ENCODE measurements at places on chromosomes 6 and 20.

- no peak for DNase-seq
Measured at GRCh38 chr6:35468980-35469750, 964 bp downstream of the RPL10A start.

GRCh38 chr20:42649748-42650147, 540.0 kb downstream of the PTPRT start:
- DNase-seq, result no peak

- no peak for DNase-seq
Measured at GRCh38 chr20:22686097-22686496, 101.7 kb upstream of the FOXA2 start.

DNA sequence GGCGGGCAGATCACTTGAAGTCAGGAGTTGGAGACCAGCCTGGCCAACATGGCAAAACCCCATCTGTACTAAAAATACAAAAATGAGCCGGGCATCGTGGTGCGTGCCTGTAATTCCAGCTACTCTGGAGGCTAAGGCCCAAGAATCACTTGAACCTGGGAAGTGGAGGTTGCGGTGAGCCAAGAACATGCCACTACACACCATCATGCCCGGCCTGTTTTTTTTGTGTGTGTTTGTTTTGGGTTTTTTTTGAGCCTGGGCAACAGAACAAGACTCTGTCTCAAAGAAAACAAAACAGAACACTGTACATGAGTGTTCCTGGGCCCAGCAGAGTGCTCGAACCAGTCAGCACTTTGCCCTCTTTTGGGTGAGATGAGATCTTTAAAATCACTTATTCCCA, 159.1 kb downstream of the MTHFD1L start:
- no peak for DNase-seq

DNA sequence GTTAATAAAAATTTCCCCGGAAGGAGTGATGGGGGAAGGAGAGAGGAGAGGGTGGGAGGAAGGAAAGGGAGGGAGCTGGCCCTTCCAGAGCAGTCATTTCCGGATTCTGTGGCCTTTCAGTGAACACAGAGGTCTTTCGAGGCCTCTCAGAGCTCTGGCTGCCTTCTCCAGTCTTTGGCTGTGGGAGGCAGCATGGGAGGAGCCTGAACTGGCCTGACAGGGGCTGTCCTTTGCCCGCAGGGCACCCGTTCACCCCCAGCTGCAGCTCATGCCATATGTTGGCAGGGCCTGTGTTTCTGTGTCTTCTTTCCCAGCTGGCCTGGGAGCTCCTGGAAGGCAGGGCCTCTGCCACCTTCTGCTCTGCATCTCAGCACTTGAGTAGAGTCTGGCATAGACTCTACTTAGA, 95.5 kb downstream of the PPP1R14C start:
- DNase-seq, result no peak

GRCh38 chr6:41638935-41639808, 904 bp downstream of the MDFI start:
- DNase-seq, result no peak

DNA sequence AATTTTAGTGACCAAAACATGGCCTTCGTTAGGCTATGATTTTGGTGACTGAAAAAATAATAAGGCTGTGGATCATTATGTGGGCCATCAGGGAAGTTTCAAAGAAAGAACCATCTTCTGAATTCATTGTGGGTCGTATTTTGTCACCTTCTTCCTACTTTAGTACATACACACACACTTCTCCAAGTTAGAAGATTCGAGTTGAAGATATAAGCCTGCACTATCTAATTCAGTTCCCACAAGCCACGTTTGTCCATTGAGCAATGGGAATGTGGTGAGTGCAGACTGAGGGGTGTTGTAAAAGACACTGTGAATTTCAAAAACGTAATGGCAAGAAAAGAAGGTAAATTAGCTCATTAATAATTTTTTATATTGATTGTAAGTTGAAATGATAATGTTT, 766.0 kb downstream of the KIF16B start:
- no peak for DNase-seq

GRCh38 chr6:41663568-41663967, 25.3 kb downstream of the MDFI start:
- no peak for DNase-seq

- peak; percentile 95 for DNase-seq
Measured at GRCh38 chr6:30744054-30744805, at the start of gene IER3. Gene IER3, minus strand, starts transcription at chr6:30744547. Its CDS starts 29 bp downstream, at chr6:30744518.

GRCh38 chr20:50481741-50482140, 28.4 kb upstream of the PTPN1 start:
- no peak for DNase-seq

GRCh38 chr6:52209770-52210169, 23.6 kb downstream of the IL17A start:
- no peak for DNase-seq

DNA sequence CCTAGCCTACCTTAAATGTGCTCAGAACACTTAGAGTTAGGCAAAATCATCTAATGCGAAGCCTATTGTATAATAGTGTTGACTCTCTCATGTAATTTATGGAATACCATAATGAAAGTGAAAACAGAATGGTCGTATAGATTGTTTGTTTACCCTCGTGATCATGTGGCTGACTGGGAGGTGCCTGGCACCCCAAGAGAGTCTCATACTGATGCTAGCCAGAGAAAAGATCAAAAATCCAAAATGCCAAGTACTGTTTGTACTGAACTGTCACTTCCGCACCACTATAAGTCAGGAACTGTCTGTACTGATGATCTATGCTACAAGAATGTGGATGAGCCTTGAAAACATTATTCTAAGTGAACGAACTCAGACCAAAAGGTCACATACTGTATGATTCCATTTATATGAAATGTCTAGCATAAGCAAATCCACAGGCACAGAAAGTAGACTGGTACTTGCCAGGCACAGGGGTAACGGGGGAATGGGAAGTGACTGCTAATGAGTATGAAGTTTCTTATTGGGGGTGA, 22.4 kb downstream of the ZMYND8 start:
- peak; percentile 99 for DNase-seq

DNA sequence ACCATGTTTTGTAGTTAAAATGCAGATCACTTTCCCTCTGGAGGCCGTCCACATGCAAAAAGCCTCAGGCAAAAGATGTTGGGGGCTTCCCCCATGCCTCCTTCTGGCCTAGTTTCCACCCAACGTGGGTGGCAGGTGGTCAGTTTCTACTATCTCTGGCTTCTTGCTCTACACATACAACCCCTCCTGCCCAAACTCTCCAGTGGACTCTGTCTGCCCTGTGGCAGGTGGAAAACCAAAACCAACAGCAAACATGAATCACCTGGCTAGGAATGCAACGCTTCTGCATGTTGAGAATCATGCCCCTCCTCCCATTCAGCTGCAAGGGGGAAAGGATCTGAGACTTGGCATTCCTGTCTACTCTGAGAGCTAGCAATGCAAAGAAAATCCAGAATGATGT, 94.8 kb downstream of the MBOAT1 start:
- DNase-seq, result no peak

GRCh38 chr6:47321577-47321976, 11.9 kb upstream of the TNFRSF21 start:
- no peak for DNase-seq

DNA sequence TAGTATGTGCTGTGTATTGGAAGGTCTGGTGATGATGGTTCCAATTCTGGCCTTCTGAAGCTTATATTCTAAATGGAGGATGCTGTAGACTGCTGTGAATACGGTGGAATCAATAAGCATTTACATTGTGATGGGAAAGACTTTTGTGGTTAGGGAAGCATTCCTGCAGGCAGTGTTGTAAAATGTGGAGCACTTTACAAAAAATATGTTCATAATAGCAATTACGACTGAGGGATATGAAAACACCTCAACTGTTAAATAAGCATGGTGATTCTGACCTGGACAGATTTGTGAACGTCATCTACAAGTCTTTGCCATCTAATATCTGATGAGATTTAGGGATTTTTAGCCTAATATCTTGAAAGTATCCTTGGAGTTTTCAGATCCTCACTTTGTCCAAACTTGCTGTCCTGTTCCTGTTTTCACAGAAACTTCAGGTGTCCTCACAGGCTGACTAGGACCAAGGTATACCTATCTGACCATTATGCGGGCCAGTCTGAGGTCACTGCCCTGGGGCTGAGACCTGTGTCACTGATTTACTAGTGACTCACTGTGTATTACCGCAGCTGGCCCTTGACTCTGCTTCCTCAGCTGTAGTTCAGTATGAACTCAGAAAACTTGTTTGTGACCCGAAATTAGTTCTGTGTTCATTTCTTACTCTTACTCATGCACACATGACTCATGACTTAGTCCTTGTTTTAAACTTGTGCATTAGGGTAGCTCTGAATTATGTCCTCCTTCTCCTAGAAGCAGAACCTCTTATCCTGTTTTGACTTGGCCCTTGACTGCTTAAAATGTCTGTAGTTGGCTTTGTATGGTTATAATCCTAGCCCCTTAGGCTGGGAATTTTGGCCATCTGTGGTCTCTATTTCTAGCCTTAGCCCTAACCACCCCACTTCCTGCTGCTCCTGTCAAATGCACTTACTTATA, 343.0 kb downstream of the CDKAL1 start:
- peak; percentile 96 for DNase-seq

GRCh38 chr6:104095661-104096416, 763.9 kb downstream of the HACE1 start:
- DNase-seq, result no peak

- DNase-seq, result no peak
Measured at GRCh38 chr6:98848539-98849242, 14.3 kb downstream of the POU3F2 start.

- peak; percentile 78 for DNase-seq
Measured at GRCh38 chr6:159953091-159953601, 15.7 kb upstream of the IGF2R start.

DNA sequence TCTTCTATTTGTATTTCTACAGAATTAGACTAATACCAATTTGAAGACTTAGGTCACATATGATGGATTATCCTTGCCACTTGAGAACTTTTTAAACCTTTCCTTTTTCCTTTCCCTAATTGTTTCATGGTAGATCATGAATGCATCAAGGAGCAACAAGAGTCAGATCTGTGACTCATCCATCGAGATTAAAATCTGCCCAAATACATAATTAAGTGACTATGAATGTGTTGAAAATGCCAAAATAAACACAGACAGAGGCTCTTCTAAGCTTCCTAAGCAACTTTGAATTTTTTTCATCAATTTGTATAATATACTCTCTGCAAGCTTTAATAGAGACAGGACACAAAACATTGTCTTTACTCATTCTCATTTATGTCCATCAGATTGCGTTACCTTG, 23.5 kb upstream of the HTR1E start:
- no peak for DNase-seq

DNA sequence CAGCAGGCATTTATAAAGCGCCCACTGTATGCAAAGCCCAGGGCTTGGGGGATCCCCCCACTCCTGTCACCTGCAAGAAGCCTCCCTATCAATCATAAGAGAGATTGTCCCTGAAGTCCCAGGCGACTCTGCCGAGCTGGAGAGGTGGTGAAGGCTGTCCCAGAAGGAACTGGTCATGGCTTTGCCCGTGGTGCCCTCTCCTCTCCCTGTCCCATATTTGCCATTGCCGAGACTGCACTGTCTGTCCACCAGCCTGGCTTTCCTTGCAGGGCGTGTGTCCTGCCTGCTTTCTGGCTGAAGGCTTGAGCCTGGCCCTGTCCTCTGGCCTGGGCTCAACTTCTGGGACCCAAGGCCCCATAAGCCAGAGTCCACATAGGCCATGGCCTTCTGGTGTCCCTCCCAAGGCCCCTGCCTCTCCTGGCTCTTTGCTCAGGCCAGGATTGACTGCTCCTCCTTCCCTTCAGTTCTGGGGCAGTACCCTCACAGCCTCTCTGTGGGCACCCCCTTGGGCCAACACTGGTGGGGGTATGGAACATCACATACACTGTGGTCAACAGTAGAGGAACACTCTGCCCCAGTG, 46.9 kb downstream of the CPXM1 start:
- no peak for DNase-seq

GRCh38 chr20:19625426-19625825, 132.6 kb upstream of the RIN2 start:
- DNase-seq, result no peak

Data from HCEC 1CT (cell line).